Pons (tissue), 1 donor: ENCODE measurements at places on chromosomes 2 and 18.
A peak's percentile ranks its signal among the peaks of the same experiment; 100 is the strongest.

DNA sequence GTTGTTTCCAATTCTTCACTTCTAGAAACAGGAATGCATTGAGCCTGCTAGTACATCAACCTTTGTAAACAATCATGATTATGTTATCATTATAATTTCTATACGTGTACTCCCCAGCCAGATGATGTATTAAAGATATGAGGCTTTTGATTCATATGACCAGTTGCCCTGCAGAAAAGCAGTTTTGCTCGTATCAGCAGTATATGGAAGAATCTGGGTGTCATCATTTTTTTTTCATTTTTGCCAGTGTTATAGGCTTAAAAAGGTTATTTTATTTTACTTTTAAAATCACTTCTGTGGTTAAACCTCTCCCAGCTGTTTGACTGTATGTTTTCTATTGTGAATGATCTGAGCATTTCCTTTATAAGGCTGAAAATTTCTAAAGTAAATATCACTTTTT is 471.8 kb upstream of the NRP2 start:
- no peak for DNase-seq

- DNase-seq, result peak; percentile 77
Observed at GRCh38 chr2:48600204-48600813, 17.3 kb upstream of the GTF2A1L start.

DNA sequence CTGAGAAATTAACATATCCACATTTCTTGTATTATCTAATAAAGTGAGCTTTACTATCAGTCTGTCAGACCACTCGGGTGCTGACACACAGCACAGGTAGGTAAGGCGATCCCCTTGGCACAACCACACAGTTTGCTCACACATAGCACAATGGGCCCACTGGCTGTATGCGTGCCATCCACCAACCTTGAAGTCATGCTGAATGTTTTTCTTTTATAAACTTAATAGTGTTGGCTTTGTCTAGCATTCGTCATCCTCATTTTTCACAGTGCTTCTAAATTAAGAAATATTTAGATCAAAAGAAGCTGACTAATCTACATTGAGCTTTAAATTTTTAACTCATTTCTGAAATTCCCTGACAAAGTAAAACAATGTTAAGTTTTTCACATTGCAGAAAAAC is 50.0 kb upstream of the PAPOLG start:
- DNase-seq, result no peak

DNA sequence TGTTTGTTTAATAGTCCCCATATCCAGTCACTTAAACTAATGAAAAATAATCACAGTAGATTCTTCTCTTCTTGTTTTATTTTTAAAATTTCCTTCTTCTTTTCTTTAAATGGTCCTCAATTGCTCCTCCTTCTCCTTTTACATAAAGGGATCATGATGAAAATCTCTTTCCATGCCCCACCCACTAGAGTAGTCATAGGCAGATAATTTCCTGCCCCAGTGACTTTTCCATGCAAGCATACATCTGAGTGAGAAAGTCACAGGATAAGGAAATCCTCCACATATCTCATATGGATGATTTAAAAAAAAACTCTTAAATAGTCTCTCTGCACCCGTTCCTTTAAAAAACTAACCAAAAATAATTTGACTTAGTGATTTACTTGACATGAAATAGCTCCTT is 552.3 kb upstream of the SETBP1 start:
- DNase-seq, result no peak

DNA sequence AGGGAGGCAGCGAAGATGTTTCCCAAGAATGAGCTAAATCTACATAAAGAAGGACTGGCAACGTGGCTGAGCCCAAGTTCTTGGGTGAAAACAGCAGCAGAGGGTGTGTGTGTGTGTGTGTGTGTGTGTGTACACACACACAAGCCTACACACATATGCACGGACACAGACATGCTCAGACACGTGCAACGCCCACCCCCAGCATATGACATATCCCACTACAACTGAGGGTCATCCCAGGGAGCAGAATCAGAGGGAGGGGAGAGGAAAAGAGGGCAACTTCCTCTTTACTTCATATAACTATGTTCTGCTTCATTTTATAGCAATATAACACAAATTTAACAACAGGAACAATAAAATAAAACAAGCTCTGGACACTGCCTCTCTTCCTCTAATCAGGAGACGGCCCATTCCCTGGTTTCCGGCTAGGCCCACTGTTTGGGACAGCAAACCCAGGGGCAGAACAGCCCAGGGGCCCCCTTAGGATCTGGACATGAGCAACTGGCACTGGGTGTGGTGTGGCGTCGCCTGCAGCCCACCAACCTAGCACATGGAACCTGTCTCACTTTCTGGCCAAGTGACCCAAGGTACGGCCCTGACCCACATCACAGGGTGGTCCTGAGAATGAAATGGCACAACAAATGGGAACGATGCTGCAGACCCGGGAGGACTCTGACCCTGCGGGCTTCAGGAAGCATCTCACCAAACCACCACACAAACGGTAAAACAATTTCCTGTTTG is 25.0 kb downstream of the FAM178B start:
- no peak for DNase-seq

GRCh38 chr2:72132981-72133720 is 14.5 kb downstream of the CYP26B1 start:
- DNase-seq, result no peak
